Activated T-cell treated with anti-CD3 and anti-CD28 coated beads, Interleukin-2, amount 50 U/mL, for 48 hours (primary cell): ENCODE measurements at places on chromosomes 12 and 14.

- no peak for DNase-seq
Observed at GRCh38 chr14:71625891-71626701, 306.1 kb upstream of the RGS6 start.

GRCh38 chr14:40232302-40232701 is 800.1 kb upstream of the FBXO33 start:
- DNase-seq, result no peak

DNA sequence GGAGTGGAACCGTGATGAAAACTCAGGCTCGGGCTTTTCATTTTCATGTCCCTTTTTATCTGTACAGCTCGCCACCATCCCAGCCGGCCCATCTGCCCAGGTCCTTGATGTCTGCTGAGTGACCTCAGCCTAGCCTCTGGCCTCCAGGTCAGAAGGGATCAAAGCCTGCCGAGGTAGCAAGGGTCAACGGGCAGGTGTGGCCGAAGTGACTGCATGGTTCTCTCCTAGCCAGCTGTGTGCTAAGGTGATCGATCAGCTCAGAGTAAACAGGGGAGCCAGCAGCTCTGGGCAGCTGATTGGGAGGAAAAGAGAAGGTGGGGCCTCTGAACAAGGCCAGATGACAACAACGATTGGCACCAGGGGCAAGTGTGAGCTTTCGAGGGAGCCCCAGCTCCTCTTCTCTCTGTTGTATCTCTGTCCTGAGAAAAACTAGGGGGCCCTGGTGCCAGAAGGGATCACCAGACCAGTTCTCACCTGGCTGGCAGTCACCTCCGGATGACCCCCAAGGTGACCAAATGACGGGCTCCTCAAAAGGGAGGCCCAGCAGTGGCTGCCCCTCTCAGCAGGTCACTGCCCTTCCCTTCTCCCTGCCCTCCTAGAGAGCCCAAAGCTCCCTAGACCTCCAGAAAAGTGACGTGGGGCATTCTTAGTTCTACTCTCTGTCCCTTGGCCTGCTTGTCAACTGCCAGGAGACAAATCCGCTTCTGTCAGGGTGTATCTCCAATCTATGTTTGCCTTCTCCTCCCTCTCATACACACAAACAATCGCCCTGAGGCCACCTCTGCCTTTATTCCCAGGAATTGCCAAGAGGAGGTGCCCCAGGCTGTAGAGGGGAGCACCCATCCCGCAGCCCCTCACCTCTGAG is 3.4 kb downstream of the SLC6A12 start:
- no peak for DNase-seq

DNA sequence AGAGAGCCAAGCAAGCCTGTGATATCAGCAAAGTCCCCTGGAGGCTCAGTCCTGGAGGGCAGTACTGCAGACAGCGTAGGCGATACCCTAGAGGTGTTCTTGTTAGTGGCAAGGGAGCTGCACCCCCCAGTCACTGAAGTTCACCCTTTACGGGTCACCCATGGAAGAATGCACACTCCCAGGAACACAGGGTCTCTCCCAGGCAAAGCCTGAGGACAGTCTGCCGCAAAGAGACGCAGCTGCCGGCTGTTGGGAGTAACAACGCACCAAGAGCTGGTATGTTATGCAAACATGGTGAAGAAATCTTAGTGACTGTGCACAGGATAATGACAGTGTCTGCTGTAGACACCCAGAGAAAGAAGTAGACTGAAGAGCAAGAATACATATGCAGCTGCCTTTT is 43.5 kb upstream of the NOS1 start:
- no peak for DNase-seq

- DNase-seq, result no peak
Observed at GRCh38 chr12:101552277-101552676, 42.5 kb upstream of the MYBPC1 start.

GRCh38 chr14:60221457-60221856 is 27.6 kb upstream of the PPM1A start:
- DNase-seq, result no peak

DNA sequence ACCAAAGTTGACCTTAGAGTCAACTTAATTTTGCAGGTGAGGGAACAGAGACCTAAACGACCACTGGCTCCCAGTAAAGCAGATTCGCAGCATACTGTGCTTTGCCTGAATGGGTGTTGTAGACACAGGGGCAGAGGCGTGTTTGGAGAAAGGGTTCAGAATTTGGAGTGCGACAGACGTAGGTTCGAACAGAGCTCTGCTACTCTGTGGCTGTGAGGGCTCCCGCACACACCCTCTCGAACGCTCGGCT is 243 bp upstream of the TOMM20L start:
- DNase-seq, result no peak

DNA sequence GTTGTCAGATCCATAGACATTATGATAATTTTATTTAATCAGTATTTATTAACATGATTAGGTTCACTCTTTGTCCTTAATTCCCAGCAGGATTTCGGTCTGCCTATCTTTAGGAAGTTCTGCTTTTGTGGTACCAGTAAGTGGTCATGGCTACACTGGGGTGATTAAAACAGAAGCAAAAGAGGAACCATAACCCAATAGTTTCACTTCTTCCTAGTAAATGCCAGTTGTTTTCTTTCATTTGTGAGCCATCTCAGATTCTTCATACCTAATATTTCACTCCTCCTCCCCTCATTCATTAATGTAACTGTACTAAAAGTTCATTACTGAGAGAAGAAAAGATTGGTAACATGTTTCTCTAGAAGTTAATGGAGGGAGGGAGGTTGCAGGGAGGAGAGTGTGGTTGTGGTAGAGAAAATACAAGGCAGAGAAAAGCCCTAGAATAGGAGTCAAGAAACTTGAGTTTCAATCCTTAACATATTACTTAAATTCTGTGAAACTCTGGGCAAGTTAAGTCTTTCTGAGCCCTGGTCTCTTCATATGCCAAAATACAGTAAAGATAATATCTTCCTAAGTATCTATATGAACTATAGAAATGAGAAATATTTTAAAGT is 101.2 kb downstream of the PEBP1 start:
- DNase-seq, result no peak

- DNase-seq, result no peak
Observed at GRCh38 chr12:52946334-52946733, 2.6 kb upstream of the KRT18 start.

DNA sequence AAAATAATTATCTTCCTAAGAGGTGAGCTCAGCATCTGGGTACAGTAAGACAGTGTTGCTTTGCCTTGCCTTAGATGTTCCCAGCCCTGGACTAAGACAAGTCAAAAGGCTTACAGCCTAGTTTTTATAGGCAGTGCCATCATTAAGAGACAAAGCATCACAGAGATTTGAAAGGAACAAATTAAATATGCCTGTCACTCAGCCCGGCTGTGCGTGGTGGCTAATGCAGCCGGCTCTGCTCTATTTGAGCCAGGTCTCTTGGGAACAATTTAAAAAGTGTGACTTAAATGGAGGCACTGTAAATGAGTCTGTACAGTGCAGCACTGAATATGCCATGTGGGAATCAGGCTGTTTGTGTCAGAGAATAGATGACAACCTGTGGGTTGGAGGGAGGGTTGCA is 1687.4 kb upstream of the FLRT2 start:
- DNase-seq, result no peak

DNA sequence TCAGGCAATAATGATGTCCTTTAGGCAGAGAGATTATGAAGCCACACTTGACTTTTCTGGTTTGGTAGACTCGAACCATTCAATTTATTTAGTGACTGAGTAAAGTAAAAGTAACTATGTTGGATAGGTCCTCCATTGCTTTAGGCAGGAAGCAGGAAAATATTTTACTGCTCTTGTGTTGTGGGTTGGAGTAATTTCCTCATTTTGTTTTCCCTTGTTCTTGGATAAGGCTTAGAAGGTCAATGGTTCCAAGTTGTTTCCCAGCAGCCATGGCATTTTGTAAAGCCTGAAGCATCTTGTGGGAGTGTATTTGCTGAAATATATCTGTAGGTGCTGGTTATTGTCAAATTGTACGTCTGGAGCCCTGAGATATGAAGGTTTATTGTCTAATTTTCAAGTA is 161.2 kb upstream of the SLC38A2 start:
- DNase-seq, result no peak

DNA sequence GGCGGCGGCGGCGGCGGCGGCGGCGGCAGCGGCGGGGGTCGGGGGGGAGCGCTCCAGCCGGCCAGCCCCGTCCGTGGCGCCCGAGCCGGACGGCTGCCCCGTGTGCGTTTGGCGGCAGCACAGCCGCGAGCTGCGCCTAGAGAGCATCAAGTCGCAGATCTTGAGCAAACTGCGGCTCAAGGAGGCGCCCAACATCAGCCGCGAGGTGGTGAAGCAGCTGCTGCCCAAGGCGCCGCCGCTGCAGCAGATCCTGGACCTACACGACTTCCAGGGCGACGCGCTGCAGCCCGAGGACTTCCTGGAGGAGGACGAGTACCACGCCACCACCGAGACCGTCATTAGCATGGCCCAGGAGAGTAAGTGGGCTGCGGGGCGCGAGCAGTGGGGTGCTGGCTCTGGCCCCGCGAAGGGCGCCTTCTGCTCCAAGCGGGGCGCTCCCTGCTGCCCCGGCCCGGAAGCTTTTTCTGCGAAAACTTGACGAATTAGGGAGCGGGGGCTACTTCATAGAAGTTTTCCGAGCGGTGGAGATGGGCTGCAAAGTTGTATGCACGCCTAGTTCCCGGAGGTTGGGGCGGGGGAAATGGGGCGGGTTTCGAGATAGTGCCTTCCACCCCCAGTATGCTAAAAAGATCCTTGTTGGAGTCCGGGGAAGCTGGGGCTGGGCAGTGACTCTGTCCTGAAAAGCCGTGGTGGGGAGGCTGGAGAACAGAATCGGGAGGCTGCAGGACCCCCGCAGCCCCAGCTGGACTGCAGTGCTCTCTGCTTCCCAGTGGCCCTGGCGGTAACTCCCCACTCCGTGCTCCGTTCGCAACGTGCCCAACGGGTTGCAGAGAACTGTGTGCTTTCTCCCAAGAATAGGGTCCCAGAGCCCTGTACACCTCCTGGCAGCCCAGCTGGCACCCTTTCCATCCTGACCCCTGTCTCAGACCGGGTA is 751 bp downstream of the GDF11 start:
- DNase-seq, result peak; percentile 59

- DNase-seq, result peak; percentile 22
Observed at GRCh38 chr12:128387811-128388422, 120.9 kb downstream of the TMEM132C start.

GRCh38 chr14:100042286-100042685 is 22.9 kb upstream of the EVL start:
- no peak for DNase-seq

- no peak for DNase-seq
Observed at GRCh38 chr14:105366386-105367074, 31.8 kb upstream of the TEX22 start.

DNA sequence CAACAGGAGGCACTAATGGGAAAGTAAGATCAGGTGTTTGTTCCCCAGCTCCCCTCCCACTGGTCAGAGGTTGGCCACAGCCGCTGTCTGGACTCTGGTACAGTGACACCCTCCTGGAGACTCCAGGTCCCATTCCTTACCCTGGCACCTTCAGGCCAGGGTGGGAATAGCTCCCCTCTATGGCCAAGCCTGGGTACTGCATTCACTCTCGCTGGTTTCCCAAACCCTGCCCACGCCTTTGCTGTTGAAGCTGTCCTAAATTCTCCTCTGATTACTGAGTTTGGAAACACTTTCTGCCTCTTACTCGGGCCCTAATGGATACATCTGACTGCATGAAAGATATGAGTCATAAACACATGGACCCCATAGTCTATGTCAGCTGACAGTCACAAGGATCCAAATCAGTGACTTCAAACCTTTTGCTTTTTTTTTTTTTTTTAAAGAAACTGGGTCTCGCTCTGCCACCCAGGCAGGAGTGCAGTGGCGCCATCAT is 17.9 kb downstream of the HRK start:
- DNase-seq, result peak; percentile 24

GRCh38 chr14:105526776-105527380 is 495 bp downstream of the TMEM121 start:
- DNase-seq, result peak; percentile 44

DNA sequence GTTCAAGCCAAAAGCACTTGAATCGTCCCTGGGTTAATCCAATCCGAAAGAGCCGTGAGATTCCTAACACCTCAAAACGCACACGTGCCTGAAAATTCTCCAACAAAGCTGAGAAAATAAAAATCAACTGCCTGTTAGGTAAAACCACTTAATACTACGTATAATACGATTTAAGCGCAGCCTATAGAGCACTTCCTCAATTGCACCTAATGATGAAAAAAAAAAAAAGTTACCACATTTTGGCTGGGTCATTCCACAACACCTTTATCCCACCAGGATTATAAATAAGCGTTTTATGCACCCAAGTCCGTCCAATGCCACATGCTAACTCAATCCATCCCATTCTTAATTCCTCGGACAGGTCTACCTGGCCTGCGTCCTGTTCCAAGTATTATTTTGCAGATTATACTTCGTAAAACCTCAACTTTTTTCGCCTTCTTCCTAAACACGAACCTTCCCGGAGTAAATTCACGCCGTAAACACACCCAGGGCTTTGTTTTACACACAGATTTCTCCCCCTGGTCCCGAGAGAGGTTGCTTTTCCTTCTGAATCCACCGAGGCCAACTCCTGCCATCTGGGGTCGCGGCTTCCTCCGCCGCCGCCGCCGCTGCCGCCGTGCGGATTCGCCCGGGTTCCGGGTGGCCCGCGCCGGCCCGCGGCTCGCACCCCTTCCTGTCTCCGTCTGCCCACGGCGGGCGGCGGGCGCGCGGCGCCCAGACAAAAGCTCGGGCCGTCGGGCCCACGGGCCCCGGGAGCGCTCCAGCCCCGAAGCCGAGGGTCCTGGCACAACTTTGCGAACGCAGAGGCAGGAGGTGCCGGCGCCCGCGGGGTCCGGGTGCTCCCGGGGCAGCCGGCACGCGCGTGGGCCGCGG is 66.2 kb downstream of the RNF34 start:
- DNase-seq, result peak; percentile 62
